Natural killer cell treated with Interleukin-12 subunit alpha and Interleukin-12 subunit beta and Interleukin-15 and Interleukin-18, amount 100 ng/mL, for 72 hours (primary cell): ENCODE measurements at places on chromosomes 3 and 15. TPM values are rescaled to one million over a fixed set of nuclear protein-coding genes. Genes with fewer than 3 reads are reported as not detected.

Gene OR5K2
- total RNA-seq, result not detected

GRCh38 chr15:76217029-76217881, 94.0 kb downstream of the ETFA start:
- no peak for DNase-seq

DNA sequence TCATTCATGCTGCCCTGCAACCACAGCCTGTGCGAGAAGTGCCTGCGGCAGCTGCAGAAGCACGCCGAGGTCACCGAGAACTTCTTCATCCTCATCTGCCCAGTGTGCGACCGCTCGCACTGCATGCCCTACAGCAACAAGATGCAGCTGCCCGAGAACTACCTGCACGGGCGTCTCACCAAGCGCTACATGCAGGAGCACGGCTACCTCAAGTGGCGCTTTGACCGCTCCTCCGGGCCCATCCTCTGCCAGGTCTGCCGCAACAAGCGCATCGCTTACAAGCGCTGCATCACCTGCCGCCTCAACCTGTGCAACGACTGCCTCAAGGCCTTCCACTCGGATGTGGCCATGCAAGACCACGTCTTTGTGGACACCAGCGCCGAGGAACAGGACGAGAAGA, 4.7 kb downstream of the TRIM42 start:
- DNase-seq, result no peak

Gene CRTAP
- total RNA-seq, result 19.5 TPM

Gene PLA2G4E
- not detected for total RNA-seq

GRCh38 chr3:36540888-36541518, 160.7 kb downstream of the STAC start:
- no peak for DNase-seq

- DNase-seq, result no peak
Observed at GRCh38 chr3:25056803-25057351, 371.2 kb upstream of the RARB start.

DNA sequence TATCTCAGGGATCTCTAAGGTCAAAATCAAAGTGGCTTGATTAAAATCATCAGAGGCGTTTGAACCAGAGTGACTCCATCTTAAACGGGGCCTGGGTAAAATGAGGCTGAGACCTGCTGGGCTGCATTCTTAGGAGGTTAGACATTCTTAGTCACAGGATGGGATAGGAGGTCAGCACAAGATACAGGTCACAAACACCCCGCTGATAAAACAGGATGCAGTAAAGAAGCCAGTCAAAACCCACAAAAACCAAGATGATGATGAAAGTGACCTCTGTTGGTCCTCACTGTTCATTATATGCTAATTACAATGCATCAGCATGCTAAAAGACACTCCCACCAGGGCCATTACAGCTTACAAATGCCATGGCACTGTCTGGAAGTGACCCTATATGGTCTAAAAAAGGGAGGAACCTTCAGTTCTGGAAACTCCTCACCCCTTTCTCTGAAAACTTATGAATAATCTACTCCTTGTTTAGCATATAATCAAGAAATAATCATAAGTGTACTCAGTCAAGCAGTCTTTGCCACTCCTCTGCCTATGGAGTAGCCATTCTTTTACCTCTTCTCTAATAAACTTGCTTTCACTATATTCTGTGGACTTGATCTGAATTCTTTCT, 143.3 kb upstream of the SLCO3A1 start:
- DNase-seq, result no peak

DNA sequence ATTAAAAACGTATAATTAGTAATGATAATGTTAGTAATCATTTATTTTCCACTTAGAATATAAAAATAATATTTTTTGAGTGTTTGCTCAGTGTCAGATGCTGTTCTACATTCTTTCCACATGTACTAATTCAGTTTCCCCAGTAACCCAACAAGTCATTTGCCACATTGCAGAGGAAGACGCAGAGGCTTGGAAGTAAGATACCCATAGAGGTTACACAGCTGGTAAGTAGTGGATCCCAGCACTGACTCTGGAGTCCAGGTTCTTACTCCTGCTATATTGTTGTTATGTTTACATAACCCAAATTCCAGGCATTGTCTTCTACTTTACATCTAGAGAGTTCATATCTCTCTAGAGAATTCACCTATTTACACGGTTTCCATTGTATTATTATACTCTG, 48.2 kb upstream of the MYO5C start:
- no peak for DNase-seq

Gene ZNF619
- 7.5 TPM for total RNA-seq

Gene COL6A5
- total RNA-seq, result not detected

DNA sequence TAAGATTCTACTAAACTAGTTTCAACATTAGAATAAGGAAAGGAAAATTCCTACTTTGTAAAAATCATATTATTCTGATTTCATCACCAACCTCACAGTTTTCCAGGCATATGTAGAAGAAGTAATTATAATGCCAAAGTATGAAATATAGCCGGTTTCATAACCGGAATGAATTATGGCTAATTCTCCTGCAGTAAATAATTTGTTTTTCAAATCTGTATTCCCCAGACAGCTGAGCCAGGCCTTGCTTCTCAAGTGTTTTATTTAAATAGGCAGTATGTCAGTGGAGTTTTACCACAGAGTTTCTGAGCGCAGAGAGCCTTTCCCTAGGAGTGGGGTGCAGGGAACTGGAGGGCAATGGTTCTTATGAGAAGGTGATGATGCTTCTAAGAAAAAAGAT, 8.7 kb upstream of the CPA3 start:
- DNase-seq, result no peak

Gene SLC22A14
- total RNA-seq, result not detected

DNA sequence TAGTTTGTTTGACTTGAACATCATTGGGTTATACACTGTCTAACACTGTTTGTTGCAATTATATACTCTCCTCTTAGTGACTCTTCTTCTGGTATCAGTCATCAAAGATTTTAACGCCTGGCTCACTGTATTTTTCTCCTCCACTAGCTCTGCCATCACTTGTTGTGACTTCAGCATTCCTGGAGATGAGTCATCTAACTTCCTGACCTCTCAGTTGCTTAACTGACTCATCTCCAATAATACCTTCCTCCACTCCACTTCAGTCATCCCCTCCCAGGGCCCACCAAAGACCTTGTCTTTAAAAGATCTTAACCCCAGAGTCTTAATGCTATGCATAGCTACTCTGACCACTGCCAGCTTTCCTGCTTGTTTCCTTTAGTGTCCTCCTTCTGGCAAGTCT, 28.6 kb upstream of the CLSTN2 start:
- DNase-seq, result no peak

Gene ITIH4
- 14.6 TPM for total RNA-seq

GRCh38 chr3:179026636-179027035, 45.0 kb downstream of the ZMAT3 start:
- no peak for DNase-seq

DNA sequence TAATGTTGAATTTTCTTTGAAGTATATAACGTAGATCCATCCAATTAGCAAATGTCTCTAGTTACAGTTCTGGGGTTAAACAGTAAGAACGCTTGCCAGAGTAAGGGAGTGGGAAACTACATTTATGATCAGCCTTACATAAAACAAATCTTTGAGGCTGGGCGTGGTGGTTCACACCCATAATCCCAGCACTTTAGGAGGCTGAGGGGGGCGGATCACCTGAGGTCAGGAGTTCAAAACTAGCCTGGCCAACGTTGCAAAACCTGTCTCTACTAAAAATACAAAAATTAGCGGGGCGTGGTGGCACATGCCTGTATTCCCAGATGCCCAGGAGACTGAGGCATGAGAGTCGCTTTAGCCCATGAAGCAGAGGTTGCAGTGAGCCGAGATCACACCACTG, 50.1 kb upstream of the GATM start:
- no peak for DNase-seq

GRCh38 chr15:68330901-68331300, 53.4 kb downstream of the FEM1B start:
- DNase-seq, result no peak

DNA sequence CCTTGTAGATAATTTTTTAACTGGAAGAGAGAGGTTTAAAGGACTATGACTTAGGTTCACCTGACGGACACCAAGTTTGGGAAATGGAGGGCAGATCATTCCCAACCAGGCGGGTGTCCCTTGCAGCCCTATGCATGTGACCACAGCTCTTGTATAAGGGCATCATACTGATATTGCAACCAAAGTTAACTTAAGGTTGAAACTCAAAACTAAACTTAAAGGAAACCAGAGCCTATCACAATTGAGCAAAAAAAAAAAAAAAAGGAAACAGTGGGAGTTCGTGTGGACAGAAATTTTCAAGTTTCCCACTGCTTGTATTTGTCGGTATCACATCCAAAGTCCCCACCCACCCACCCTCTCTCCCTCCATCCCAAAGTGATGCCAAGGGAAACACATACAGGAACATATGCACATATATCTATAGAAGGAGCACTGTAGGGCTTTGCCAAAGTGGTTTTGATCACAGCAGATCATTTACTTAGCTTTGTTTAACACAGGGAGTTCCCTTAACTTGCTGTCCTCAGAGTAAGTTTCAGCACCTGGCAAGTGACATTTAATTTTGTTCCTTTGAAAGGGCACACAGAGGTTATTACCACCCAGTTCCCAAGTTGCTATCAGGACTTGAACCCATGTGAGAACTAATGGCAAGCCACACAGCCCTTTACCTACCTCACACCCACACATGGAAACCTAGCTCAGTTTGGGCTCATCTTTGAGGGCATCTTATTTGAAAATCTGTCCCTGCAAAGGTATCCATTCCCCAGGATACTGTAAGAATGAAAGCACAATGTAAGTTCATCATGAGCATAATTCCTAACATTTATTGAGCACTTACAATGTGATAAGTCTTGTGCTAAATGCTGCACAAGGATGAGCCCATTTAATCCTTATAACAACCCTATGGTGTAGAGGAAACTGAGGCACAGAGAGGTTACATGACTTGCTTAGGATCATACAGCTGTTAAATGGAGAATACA, 204.5 kb upstream of the CMC1 start:
- no peak for DNase-seq

GRCh38 chr15:81783586-81783985, 262.2 kb downstream of the MEX3B start:
- DNase-seq, result no peak

DNA sequence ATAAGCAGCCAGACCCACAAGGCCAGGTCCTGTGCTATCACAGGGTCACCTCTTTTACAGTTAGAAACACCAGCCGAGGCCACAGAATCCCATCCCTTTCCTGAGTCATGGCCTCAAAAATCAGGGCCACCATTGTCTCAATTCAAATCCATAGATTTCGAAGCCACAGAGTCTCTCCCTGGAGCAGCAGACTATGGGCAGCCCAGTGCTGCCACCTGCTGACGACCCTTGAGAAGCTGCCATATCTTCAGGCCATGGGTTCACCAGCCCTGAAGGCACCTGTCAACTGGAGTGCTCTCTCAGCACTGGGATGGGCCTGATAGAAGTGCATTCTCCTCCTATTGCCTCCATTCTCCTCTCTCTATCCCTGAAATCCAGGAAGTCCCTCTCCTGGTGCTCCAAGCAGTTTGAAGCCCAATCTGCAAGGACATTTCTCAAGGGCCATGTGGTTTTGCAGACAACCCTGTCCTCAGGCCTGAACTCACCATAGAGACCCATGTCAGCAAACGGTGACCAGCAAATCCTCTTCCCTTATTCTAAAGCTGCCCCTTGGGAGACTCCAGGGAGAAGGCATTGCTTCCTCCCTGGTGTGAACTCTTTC, 39.6 kb downstream of the TGM4 start:
- no peak for DNase-seq

Gene TM4SF18
- total RNA-seq, result not detected

Gene PHLDB2
- 13.6 TPM for total RNA-seq

Gene AGTR1
- not detected for total RNA-seq

Gene DNAH12
- total RNA-seq, result 0.33 TPM

Gene CSTA
- total RNA-seq, result not detected

DNA sequence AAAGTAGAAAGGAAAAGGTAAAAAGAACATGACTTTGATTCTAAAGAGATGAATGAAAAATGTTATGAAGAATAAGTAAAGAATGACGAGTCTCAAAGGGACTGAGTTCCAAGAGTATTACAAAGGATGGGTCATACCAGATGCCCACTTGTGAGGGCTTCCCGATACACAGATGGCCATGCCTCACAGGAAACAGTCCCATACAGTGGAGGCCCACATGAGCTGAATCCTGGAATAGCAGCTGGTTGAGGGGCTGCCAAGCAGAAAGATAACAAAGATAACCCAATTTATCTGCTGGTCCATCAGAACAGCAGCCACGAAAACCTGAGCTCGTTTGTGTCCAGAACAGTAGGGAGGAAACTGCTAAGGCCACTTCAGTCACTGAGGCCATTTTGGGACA, 3.7 kb downstream of the SSR3 start:
- DNase-seq, result no peak
